Type B pancreatic cell (in vitro differentiated cells): ENCODE measurements at places on chromosomes 3 and 15. TPM values are rescaled to one million over a fixed set of nuclear protein-coding genes. Genes with fewer than 3 reads are reported as not detected.

CXCR6 gene
- total RNA-seq: not detected in 2 replicates

LMOD3 gene
- total RNA-seq: 0.12 TPM in 1 of 2 replicates, not detected in the other

SLC12A1 gene
- total RNA-seq: 0.05 and 0.53 TPM in 2 replicates

CADM2 gene
- total RNA-seq: 4.0 and 11.4 TPM in 2 replicates

SMAD6 gene
- 27.0 and 31.7 TPM in 2 replicates for total RNA-seq

LPCAT4 gene
- 87.5 and 90.6 TPM in 2 replicates for total RNA-seq

KLHL40 gene
- 0.12 TPM in 1 of 2 replicates, not detected in the other for total RNA-seq

REC114 gene
- total RNA-seq: not detected in 2 replicates

BSN gene
- total RNA-seq: 3.9 and 4.0 TPM in 2 replicates

NR1I2 gene
- 0.65 and 1.4 TPM in 2 replicates for total RNA-seq

ARPP21 gene
- total RNA-seq: 1.4 and 3.5 TPM in 2 replicates

ANKUB1 gene
- 0.82 TPM in 1 of 2 replicates, not detected in the other for total RNA-seq

MASP1 gene
- total RNA-seq: 1.6 and 1.7 TPM in 2 replicates
